ENCODE measurements at places on chromosomes 5 and 9.

- no peak for DNase-seq
These were observed 319.3 kb upstream of the ADAMTSL1 start for GRCh38 chr9:18154661-18155060.

DNA sequence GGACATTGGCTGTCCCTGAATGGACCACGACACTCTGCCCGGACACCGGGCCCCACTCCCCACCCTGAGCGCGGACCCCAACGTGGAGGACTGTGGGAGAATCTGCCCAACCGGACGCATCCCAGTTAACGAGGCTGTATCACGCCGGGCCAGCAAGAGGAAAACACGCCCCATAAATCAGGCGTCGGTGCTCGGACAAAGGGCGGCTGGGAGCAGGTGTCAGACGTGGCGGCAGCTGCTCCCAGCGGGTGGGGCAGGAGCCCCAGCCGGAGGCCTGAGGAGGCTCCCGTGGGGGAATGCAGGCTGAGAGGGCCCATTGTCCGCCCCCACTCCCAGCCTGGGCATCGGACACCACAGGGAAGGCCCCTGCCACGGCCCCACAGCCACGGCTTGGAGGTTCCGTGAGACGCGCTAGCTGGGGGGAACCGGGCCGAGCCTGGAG lies 19.2 kb downstream of the NOTCH1 start:
- no peak for DNase-seq

- DNase-seq = no peak
These were observed 37.6 kb downstream of the SVEP1 start for GRCh38 chr9:110541950-110542349.

- peak; percentile 78 for DNase-seq
These were observed 84.5 kb downstream of the ACER2 start for GRCh38 chr9:19493174-19493811.

DNA sequence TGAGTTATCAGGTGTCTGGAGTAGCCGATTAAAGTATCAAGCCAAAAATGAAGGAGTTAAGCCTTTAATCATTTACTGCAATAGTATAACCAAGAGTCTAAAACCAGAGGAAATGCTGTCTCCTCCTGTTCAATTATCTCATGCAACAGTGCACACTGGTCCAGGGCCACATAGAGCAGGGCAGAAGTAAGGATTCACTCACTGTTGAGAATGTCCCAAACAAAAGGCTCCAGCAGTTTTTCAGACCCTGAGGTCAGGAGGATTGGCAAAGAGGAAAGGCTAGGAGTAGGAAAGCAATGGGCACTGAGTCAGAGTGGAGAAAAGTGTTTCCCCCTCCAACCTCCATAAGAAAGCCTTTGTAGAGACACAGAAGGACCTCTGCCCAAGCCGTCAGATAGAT lies 168.2 kb downstream of the RNF180 start:
- DNase-seq = no peak
